ENCODE measurements at places on chromosomes 4 and X.

GRCh38 chr4:85498068-85498733 is 23.3 kb downstream of the ARHGAP24 start:
- DNase-seq = no peak

- DNase-seq = no peak
Measured at GRCh38 chrX:98448524-98448923, 1564.8 kb downstream of the RPA4 start.

DNA sequence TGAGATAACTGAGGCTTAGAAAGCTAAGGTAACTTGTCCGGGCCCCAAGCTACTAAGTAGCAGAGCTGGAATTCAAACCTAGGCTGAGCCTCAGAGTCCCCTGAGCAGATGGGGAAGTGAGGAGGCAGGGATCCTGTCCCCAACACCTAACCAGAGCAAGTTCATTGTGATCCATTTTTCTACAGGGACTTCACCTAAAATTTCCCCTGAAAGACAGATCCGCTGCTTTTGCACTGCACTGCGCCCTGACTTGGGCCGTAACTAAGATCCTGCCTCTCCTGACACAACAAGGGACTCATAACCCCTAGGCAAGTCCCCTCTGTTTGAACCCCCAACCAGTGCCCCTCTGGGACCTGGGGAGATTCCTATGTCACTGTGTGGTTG is 25.6 kb upstream of the MTM1 start:
- no peak for DNase-seq

- DNase-seq = no peak
Measured at GRCh38 chr4:96240041-96240440, 400.1 kb downstream of the PDHA2 start.

DNA sequence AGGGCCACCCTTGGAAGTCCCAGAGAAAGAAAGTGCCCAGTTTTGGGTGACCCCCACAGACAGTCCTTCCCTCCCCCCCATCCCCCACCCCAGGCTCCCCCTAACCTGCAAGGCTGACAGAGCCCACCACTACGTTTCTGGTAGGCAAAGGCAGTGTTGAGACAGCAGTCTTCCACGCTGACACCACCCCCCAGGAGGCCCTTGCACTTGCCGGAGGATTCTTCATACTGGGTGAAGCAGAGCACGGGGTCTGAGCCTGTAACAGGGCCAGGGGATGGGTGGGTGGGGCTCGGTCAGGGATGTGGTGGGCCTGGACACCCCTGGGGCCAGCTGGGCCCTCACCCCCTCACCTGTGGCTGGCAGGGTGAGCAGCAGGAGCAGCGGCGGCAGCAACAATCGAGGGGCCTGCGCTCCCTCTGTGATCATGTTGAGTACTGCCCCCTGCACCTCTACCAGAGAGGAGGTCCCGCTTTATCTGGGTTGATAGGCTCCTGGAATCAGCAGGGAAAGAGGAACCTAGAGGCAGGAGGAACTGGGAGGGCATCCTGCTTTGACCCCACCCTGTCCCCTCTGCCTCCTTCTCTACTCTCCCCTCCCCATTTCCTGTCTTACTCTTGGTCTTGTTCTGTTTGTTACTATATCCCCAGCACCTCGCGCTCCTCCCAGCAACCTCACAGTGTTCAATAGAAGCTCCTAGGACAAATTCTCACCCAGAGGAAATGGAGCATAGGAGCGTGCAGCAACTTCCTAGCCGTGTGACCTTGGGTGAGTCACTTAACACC is at the start of gene CFP:
CFP (minus strand) TSS at position 512 of the 782 bp plus-strand sequence; CDS start at position 426, 86 bp downstream.
- DNase-seq = no peak

DNA sequence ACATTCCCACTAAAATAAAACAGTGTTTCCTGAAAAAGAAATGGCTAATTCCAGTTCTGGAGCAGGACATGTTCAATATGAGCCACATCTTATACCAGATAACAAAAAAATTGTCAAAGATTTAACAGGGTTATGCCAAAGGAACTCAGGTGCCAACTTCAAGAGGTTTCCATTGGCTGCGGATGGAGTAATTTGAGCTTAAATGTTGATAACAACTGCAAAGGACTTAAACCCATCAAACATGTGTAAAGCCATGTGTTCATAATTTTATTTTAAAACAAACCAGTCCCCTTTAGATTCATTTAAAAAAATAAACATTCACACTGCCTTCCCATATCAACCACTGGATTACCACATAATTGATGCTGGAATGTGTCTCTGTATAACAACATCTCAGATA is 156.4 kb upstream of the PCDH18 start:
- no peak for DNase-seq

DNA sequence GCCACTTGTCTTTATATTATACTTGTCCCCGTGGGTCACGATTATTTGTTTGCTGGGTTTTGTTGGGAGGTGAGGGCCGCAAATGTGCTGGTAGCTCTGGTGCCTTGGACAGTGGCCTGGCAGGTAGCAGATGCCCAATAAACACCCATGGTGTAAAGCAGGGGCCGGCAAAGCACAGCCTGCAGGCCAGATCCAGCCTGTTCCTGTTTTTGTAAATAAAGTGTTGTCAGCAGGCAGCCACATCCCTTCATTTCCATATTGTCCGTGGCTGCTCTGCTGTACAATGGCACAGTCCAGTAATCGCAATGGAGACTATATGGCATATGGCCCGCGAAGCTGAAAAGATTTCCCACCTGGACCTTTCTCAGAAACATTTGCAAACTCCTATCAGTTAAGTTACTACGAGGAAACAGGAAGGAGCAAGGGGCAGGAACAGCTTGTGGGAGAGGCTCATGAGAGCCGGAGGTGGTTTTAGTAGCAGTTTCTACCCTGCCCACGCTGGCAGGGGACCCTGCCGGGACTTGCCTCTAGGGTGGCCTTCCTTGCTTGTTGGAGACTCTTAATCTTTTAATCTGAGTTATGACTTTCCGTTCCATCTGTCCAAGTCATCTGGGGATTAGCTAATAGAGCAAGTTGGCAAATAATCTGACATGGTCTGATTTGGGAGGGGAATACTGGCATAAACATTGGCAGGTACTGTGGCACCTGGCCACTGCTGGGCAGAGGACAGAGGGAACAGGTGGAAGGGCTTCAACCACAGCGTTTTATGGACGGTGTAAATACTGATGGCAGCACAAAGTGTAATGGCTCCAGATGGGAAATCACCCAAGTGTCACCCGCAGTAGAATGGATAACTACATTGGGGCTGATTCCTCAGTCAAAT is 19.6 kb downstream of the CLCN4 start:
- no peak for DNase-seq

- DNase-seq = no peak
Measured at GRCh38 chrX:24248042-24248441, 65.8 kb downstream of the SUPT20HL2 start.

DNA sequence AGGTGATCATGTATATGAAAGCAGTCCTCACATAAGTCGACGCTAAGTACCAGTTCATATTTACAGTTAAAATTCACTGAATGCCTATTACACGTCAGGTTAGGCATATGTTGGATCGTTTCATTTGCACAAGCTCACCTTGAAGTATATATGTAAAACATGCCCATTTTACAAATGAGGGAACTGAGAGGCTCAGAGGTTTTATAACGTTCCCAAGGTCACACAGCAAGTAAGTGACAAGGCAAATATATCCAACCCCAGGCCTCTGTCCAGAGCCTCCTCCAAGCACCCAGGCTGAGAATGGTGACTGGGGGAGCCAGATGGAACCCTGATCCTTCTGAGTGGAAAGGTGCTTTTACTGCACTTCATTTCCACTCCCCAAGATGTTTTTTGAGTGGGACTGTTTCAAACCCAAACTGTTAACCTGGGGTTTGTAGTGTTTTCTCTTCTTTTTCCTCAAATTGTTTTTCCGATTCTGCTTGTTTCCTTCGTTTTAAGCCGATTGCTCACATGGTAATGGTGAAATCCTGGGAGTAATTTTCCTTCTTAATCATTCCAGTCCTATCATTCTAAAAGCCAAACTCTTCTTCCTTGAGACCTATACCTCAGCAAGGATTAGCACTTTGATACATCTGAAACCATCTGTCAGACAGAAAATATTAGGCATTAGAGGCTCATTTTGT is 791 bp downstream of the SMIM20 start:
- DNase-seq = no peak

GRCh38 chr4:37803348-37803973 is 23.0 kb upstream of the PGM2 start:
- DNase-seq = no peak

- no peak for DNase-seq
Measured at GRCh38 chr4:69876071-69876470, 16.1 kb upstream of the SULT1E1 start.

DNA sequence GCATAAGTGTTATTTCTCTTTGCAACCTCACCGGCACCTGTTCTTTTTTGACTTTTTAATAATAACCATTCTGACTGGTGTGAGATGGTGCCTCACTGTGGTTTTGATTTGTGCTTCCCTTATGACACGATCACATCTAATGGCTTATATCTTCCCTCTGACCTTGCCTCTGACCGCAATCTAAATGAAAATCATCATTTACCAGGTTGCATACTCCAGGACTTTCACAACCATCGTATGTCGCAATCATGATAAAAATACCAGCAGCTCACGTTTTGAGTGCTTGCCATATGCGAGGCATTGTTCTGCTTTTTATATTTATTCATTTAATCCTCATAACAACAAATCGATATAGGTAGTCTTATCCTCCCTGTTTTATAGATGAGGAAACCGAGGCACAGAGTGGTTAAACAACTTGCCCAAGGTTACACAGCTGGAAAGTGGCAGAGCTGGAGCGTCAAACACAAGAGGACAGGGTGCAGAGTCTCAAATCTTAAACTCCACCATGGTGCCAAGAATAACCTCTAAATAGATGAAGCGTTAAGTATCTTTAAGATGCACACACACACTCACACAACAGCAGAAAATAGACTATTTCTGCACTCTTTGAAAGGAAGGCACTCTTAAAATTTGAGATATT is 102.2 kb downstream of the SEL1L3 start:
- DNase-seq = no peak
